ENCODE measurements at places on chromosomes 1 and 21. TPM values are rescaled to one million over a fixed set of nuclear protein-coding genes. Genes with fewer than 3 reads are reported as not detected.

Gene SYT14
- total RNA-seq: not detected

Gene FCER1G
- total RNA-seq: 172 TPM

Gene SLC5A3
- total RNA-seq: 33.0 TPM

Gene PCSK9
- total RNA-seq: not detected

Gene ZNF683
- not detected for total RNA-seq

Gene PRRX1
- total RNA-seq: 90.4 TPM

Gene ADAM30
- not detected for total RNA-seq

Gene REN
- not detected for total RNA-seq

Gene TBX19
- 2.4 TPM for total RNA-seq

Gene RCSD1
- total RNA-seq: 33.3 TPM

Gene SYTL1
- total RNA-seq: 0.94 TPM

Gene LRP8
- 2.9 TPM for total RNA-seq

Gene NBPF6
- not detected for total RNA-seq

Gene CHRNB2
- total RNA-seq: not detected

Gene AMY1C
- total RNA-seq: not detected

Gene LAMC2
- 2.6 TPM for total RNA-seq

Gene MPZL1
- 44.5 TPM for total RNA-seq

Gene AIM2
- not detected for total RNA-seq

Gene HAPLN2
- total RNA-seq: not detected

Gene RHEX
- 5.7 TPM for total RNA-seq

Gene ASCL5
- not detected for total RNA-seq

Gene ETV3
- 26.4 TPM for total RNA-seq

Gene SLC16A1
- 53.8 TPM for total RNA-seq

Gene FCGR1A
- total RNA-seq: not detected

Gene DHRS3
- total RNA-seq: 147 TPM

Gene FTCD
- not detected for total RNA-seq

Gene E2F2
- total RNA-seq: 0.33 TPM

Gene OLIG2
- not detected for total RNA-seq

Gene RRAGC
- 48.7 TPM for total RNA-seq

Gene INSRR
- not detected for total RNA-seq

Gene DAB1
- 0.34 TPM for total RNA-seq

Gene DENND2C
- 3.1 TPM for total RNA-seq

Gene BARHL2
- total RNA-seq: not detected

Gene PDE4B
- total RNA-seq: 8.5 TPM

Gene AVPR1B
- not detected for total RNA-seq

Gene CASZ1
- 1.3 TPM for total RNA-seq

Gene PODN
- total RNA-seq: 197 TPM

Gene PIK3R3
- 91.0 TPM for total RNA-seq

Data from subcutaneous adipose tissue (tissue), 4 donors.